ENCODE measurements at places on chromosomes 7 and 10.

DNA sequence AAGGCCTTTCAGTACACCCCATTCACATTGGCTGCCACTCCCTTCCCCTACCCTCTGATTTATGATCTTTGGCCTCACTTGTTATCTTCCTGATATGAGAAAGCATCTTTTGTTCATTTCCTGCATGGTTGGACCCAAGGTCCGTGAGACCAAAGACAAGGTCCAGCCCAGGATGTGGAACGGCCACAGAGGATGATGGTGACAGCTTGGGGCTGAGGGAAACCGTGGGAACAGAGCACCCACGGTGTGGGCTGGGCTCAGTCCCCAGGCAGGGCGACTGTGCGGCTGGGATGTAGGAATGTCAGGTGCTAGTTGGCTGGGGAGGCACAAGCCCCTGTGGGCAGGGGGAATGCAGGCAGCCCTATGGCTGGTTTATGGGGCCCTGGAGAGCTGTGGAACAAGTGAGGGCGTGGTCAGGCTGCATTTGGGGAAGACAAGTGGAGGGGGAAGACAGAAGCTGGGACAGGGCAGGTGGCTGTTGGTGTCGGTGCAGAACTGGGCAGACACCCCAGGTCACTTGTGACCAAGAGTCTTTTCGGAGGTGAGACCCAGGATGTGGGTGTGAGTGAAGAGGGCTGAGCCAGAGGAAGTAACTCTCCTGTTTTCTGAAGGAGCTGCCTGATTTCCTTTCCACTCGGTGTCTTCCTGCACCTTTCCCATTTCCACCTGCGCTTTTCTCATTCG is 51.7 kb upstream of the IGFBP3 start:
- H3K4me3 ChIP-seq, result no peak overlapping the region
- DNase-seq, result no peak
- peaks cover 5% of the 10 kb centered on the region for H3K4me1 ChIP-seq
- no peaks in the 10 kb centered on the region for H3K36me3 ChIP-seq

- H3K4me3 ChIP-seq, result no peak overlapping the region
- no peak for DNase-seq
- H3K4me1 ChIP-seq, result no peaks in the 10 kb centered on the region
- no peak overlapping the region for H3K27ac ChIP-seq
These were observed 19.5 kb upstream of the TNPO3 start for GRCh38 chr7:129074361-129074871.

DNA sequence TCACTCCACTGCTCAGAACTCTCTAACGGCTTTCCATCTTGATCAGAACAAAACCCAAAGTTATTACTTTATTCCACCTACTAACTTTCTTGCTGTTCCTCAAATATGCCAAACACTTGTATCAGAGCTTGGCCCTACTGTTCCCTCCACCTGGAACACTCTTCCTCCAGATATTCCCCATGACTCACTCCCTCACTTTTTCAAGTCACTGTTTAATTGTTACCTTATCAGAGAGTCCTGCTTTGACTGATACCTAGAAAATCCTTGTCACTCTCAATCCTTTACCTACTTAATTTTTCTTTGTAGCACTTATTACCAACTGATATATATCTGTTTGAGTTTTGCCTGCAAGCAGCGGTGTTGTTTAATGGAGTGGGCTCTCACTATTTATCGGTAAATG is 5.6 kb upstream of the NFKB2 start:
- H3K4me1 ChIP-seq, result peaks cover 14% of the 10 kb centered on the region
- H3K4me3 ChIP-seq, result no peak overlapping the region
- peaks cover 8% of the 10 kb centered on the region for H3K27me3 ChIP-seq
- peaks cover 1% of the 10 kb centered on the region for H3K36me3 ChIP-seq
- no peak for DNase-seq

DNA sequence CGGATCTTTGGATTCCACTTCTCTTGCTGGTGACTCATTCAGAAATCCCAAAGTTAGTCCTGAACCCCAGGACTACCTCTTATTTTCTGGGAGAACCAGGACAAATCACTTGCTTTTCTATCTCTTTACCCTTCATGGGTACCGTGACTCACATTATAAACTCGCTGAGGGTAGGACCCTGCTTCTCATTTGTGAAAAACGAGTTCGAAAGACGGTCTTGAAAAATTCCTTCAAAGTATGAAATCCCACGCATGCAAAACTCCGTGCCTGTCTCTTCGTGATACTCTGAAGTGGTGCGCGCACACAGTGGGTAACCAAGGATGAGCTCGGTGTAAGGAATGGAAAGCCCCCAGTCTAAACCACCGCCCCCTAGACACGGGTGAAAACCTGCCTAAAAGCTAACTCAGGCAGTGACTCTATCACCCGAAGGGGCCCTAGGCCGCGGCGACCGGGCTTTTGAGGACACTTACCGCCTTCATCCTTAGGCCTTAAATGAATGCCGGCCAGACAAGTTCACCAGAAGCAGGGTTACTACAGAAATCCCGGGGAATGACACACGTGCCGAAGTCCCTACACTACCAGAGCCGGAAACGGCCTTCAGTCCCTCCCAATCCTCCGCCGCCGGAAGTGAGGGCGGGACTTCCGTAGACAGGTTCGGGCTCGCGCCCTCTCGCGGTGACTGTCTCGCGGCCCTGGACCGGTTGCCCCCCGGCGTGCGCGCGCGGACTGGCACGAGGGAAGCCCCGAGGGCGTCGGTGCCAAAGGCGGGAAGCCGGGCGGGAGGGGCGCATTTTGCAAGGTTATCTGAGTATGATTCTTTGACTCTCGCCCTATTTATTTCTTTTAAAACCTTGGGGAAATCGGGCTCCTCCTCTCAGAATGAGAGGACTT is at the start of gene NOC3L:
TSS of gene NOC3L (minus strand) at position 580 of the 891 bp plus-strand sequence. CDS start at position 479, 101 bp downstream.
- peaks cover 6% of the 10 kb centered on the region for H3K4me1 ChIP-seq
- peak within 1 kb of the TSS; percentile 91 for H3K4me3 ChIP-seq
- peak; percentile 96 for DNase-seq
- peaks cover 2% of the 10 kb centered on the region for H3K36me3 ChIP-seq
- peak within 1 kb of the TSS; percentile 92 for H3K27ac ChIP-seq

DNA sequence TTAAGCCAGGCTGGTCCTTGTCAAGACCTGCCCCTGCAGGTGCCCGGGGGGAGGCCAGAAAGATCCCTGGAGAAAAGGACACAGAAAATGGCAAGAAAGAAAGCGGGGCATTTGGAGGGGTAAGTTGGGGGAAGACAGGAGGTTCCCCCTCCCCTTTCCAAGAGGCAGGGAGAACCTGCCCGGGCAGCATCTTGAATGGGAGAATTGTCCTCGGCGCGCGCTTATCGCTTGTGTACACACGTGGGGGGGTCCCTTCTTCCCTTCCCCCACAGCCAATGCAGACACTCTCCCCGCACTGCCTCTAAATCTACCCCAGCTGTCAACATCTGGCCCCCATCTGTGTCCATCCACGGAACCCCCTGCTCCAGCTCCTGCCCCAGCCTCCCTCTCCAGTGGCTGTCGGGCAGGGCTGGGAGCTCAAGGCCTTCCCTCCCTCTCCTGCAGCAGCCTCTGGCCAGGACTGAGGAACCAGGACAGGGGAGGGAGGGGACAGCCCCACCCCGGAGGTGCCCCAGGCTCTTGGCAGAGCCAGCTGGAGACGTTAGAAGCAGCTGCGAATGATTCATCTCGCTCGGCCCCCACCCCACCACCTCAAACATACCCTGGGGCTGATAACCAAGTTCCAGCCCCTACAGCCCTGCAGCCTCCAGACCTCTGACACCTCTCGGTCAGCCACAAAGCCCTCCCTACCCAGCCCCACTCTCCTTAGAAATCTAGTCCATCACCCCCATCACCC is 25.3 kb downstream of the EPHB4 start:
- peaks cover 24% of the 10 kb centered on the region for H3K4me1 ChIP-seq
- H3K4me3 ChIP-seq, result no peak overlapping the region
- H3K27me3 ChIP-seq, result no peaks in the 10 kb centered on the region
- H3K36me3 ChIP-seq, result peaks cover 34% of the 10 kb centered on the region
- H3K27ac ChIP-seq, result peak overlapping the region; percentile 85

DNA sequence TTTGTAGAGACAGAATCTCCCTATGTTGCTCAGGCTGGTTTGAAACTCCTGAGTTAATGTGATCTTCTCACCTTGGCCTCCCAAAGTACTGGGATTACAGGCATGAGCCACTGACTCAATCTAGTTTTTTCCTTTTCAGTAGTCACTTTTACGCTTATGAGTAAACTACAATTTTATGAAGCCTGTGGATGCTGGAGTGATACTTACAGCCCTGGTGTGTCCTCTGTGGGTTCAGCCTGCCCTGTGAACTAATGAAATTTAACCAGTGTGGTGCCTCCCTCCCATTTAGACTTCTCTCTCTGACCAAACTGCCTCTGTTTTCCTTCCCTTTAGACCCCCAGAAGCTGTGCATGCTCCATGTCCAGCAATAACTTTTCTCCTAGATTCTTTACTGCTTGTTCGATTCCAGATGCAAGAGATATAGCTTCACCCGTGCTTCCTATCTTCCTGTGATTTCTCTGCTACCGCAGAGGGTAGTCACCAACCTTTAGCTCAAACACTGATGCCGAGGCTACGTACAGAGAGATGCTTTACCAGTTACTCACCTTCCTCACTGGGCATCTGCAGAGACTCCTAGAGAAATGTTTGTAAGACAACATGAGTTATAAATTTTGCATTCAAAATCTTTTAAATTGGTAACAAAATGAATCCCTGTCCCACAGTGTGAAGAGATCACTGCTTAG is 90.8 kb downstream of the KIAA1217 start:
- DNase-seq, result peak; percentile 1
- H3K27me3 ChIP-seq, result no peaks in the 10 kb centered on the region
- no peaks in the 10 kb centered on the region for H3K4me1 ChIP-seq
- H3K36me3 ChIP-seq, result no peaks in the 10 kb centered on the region

GRCh38 chr10:77638321-77639101 is 903 bp upstream of the KCNMA1 start:
- peaks cover 7% of the 10 kb centered on the region for H3K27me3 ChIP-seq
- DNase-seq, result peak; percentile 61
- no peaks in the 10 kb centered on the region for H3K36me3 ChIP-seq
- H3K4me1 ChIP-seq, result peaks cover 14% of the 10 kb centered on the region
